Stimulated activated CD4-positive, alpha-beta T cell treated with anti-CD3 and anti-CD28 coated beads, Interleukin-4, amount 100 ng/mL, for 4 hours (primary cell): ENCODE measurements at places on chromosomes 7 and 10.
A peak's percentile ranks its signal among the peaks of the same experiment; 100 is the strongest.

- DNase-seq, result no peak
Measured at GRCh38 chr7:66213637-66214036, 8.5 kb downstream of the TPST1 start.

DNA sequence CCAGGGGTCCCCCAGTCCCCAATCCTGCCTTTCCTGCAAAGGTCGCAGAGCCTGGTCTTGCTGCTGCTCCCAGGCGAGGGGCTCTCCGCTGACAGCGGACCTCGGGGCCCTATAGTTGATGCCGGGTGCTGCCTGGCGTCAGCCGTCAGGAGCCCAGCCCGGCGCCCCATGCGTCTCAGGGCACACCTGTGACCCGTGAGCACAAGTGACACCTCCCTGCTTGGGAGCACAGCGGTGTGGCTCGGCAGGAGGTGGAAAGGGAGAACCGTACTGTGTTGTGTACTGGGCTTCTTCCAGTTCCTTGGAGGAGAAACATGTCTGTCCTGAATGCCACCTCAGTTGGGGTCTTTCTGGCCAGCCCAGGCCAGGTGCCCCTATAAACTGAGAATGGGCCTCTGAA is 56.7 kb downstream of the LHPP start:
- no peak for DNase-seq

DNA sequence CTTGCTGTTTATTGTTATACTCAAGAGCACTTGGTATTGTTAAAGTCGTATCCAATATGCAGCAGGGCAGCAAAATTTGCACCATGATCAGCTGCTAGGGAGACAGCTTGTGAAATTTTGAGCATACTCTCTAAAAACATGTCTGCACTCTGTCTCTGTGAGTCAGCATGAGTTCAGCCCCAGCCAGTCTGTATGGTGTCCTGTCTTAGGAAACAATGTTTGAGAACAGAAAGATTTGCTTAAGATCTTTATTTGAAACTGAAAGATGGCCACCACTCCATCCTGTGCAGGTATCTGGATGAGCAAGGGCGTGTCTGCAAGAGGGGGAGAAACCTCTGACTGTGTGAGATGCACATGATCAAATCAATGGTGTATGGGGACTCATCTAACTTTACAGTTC is 97.1 kb downstream of the GNAI1 start:
- no peak for DNase-seq

DNA sequence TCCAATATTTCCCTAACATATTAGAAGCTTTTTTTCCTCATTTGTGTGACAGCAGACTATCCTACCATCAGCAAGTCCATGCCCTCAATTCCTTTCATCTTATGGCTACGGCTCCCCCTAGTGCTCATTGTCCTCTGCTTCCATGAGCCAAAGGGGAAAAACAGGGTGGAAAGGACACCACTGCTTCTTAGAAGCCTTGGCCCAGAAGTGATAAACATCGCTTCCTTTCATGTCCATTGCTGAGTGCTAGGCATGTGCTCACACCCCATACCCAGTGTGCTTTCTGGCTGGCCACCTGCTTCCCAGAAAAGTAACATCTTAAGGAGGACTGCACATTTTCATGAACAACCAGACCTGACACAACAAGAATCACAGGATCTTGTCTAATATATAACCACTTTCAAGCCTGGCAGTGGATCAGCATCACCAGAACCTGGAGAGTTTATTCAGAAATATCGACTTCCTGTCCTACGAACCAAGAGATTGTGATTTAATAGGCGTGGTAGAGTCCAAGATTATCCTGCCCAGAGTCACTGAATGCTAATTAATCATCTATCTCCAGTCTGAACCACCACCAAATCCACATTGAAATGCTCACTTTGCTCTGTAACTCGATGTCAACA is 650.5 kb upstream of the SORCS1 start:
- no peak for DNase-seq

GRCh38 chr7:150940431-150941102 is 37.6 kb downstream of the KCNH2 start:
- DNase-seq, result no peak

DNA sequence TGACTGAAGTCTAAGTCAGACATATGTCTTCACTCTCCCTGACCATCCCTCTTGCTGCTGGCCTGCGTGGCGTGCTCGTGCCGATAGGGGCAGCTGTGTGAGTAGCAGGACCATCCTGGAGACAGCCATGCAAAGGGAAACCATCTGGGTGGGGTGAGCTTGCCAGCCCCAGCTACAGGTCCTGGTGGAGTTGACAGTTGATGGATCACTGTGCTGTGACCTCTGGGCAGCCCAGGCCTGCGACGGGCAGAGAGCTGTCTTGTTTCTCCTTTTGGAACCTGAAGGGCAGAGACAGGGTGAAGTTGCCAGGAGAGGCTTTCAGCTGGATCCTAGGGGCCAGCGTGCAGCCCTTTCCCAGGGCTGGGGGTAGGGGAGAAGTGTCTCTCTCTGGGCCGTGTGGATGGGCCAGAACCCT is 44.7 kb downstream of the GRK5 start:
- no peak for DNase-seq

GRCh38 chr7:115805458-115805857 is 225.1 kb downstream of the TFEC start:
- DNase-seq, result no peak

GRCh38 chr10:1404323-1405260 is 332.7 kb downstream of the ADARB2 start:
- DNase-seq, result no peak

- DNase-seq, result no peak
Measured at GRCh38 chr7:64873517-64873916, 29.6 kb upstream of the ZNF273 start.

- no peak for DNase-seq
Measured at GRCh38 chr7:101664893-101665471, 35.9 kb upstream of the MYL10 start.

GRCh38 chr10:109922976-109923921 is at the start of gene XPNPEP1:
Gene XPNPEP1 (minus strand): TSS chr10:109923511. CDS start chr10:109923433, 78 bp downstream.
- DNase-seq, result peak; percentile 72

GRCh38 chr7:157601530-157601929 is 264.7 kb downstream of the DNAJB6 start:
- DNase-seq, result no peak

DNA sequence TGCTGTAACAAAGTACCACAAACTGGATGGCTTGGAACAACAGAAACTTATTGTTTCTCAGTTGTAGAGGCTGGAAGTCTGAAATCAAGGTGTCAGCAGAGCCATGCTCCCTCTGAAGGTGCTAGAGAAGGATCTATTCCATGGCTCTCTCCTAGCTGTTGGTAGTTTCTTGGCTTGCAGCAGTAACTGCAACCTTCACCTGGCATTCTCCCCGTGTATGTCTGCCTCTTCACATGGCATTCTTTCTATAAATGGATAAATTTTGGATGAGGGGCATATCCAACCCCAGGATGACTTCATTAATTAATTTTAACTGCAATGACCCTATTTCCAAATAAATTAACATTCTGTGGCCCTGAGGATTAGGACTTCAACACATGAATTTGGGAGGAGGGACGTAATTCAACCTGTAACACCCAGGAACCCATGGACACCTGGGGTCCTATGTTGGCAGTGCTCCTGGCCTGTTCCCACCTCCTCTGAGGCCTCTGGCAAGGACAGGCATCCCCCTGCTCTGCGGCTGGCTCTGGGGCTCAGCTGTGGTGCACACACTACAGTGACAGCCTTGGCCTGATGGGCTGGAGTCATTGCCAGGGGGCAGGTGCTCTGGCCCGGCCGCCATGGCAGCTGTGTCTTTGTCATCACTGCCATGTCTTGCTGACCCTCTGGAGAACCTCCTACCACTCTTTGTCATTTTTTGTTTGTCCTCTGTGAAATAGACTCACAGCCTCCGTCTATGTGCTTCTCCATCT is 30.8 kb downstream of the LSMEM1 start:
- no peak for DNase-seq

DNA sequence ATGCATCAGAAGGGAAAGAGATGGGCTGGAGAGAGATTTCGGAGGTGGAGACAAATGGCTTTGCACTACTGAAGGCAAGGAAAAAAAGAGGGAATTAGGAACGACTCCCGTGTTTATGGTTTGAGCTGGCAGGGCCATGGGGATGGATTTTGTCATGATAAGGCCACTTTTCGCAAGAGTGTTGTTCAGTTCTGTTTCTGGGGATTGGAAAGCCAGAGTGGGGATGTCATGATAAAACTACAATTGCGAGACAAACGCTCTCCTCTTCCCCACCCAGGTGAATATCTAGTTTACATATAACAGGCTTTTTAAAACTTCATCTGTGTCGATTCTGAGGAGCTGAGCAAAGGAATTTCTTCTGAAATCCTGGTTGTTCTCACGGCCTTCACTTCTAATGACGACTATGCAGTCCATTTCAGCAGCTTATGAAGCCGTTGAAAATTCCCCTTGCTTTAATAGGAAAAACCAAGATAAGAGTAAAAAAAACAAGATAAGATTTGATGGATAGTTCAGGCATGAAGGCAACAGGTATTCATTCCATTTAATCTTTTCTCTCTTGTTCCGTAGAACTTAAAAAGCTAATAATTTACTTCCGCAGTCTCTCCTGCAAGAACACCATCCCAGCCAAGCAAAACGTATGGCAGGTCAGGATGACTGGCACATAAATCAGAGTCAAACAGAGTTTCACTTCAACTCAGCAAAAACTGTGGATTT is 245.6 kb upstream of the PITRM1 start:
- no peak for DNase-seq

DNA sequence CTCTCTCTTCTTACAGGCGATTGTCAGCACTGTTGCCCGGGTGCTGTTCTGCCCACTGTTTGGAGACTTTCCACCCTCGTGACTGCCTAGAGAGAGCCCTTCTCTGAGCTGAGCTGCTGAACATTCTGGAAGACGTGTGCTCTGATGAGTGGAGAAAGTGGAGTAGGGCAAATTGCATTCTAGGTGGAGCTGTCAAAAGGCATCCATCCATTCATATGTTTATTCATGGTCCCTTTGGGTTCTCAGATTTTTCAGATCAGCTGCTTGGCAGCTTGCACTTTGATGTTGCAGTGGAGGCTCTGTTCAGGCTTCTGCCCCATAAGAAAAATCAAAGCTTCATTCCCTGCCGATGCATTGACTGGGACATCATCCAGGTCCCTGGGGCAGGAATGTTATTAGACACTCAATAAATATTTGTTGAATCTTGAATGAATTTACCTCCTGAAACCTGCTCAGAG is 120.7 kb upstream of the EEPD1 start:
- no peak for DNase-seq

DNA sequence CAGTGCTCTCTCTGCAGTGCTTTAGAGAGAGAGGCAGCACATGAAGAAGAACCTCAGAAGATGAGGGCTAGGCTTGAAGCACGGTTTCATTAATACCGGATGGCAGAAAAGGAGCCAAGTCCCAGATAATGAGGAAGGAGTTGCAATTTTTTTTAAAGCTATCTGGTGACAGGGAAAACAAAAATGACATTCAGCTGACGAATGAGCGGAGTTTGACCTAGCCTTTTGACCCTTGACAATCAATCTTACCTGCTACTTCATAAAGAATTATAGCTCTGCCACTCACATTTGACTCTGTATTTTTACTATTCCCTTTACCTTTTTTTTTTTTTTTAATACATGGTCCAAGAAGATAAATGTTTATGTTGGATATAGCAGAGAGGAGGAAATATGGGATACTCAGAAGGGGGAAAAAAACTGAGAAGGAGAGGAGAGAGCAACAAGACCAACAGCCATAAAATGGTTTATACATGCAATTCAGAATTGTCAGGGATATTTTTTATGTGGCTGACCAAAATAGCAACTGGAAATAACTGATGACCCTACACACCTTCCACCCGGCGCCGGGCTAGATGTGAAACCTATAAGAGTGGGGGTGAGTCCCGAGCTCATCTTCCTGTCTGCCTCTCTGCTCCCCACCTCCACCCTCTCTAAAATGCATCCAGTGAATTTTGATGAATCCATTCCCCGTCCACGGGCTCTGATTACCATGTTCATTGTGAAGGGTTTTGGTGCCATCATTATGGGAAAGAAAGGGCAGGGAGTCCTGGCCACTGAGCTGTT is 274.4 kb upstream of the YAE1 start:
- no peak for DNase-seq

DNA sequence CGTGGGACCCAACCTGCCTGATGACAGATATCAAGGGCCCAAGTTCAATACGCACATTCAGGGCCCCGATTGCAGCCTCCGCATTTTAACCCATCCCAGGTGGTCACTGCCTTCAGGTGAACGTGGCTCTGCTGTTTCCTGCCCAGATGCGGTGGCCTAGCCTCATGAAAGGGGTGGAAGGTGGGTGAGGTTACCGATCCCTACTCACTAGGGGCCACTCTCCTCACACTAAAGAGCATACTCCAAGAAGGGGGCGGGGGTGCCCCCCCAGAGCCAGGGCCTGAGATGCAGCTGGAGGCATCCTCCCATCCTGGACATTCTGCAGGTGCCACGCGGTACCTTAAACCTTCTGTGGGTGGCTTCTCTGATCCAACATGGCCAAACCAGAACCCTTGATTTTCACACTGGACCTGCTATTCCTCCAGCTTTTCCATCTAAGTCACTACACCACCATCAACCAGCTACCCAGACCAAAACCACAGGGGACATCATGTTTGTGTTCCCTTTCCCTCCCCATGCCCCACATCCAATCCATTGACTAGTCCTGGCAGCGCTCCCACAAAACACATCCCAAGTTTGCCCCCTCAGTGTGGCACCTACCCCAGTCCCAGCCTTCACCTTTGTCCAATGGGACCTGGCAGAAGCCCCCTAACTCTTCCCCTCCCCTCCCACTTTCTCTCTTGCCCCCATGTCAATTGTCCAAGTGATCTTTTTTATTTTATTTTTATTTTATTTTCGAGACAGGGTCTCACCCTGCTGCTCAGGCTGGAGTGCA is 30.0 kb downstream of the PRLHR start:
- no peak for DNase-seq

- no peak for DNase-seq
Measured at GRCh38 chr10:114632869-114633715, 25.0 kb downstream of the ABLIM1 start.

GRCh38 chr10:20956843-20957242 is 59.7 kb upstream of the NEBL start:
- DNase-seq, result no peak

- DNase-seq, result no peak
Measured at GRCh38 chr7:138992052-138992531, 10.9 kb upstream of the KIAA1549 start.

GRCh38 chr7:50068850-50069551 is 24.0 kb downstream of the ZPBP start:
- peak; percentile 27 for DNase-seq

GRCh38 chr7:128318691-128319090 is 25.0 kb downstream of the RBM28 start:
- DNase-seq, result no peak

DNA sequence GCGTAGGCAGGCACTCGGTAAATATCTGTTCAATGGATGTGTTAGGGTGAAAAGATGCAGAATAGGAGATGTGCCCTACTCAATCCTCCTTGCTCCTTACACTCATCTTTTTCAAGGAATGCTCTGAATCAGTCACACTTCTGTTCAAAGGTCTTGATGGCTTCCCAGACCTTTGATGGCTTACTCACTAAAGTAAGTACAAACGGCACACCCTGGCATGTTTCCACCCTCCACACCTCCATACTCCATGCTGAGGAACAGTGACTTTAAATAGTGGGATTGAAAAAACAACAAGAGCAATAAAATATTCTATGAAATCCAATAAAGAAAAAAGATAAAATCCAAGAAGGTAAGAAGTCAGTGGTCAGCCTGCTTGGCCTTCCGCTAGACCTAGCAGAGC is 569.2 kb downstream of the SORCS1 start:
- no peak for DNase-seq
